CD4-positive, alpha-beta T cell (primary cell): ENCODE measurements at places on chromosomes 4 and X.

GRCh38 chr4:6687947-6688878 is 5.5 kb upstream of the S100P start:
- no peak for DNase-seq

DNA sequence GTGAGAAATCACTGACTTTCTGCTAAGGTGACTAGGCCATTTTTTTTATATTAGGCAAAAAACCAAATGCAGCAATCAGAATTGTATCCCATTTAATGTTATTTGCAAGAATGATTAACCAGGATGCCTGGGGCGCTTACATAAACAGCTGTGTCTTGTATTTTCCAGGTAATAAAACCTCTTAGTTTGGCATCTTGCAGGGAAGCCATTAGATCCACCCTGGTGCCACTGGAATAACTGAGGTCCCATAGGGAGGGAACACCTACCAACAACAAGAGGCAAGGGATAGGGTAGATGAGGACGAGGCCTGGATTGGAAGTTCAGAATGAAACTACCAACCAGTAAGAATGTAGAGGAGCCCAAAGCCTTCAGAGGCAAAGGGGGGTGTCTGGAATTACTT is 288.3 kb downstream of the ARHGAP24 start:
- DNase-seq = no peak

DNA sequence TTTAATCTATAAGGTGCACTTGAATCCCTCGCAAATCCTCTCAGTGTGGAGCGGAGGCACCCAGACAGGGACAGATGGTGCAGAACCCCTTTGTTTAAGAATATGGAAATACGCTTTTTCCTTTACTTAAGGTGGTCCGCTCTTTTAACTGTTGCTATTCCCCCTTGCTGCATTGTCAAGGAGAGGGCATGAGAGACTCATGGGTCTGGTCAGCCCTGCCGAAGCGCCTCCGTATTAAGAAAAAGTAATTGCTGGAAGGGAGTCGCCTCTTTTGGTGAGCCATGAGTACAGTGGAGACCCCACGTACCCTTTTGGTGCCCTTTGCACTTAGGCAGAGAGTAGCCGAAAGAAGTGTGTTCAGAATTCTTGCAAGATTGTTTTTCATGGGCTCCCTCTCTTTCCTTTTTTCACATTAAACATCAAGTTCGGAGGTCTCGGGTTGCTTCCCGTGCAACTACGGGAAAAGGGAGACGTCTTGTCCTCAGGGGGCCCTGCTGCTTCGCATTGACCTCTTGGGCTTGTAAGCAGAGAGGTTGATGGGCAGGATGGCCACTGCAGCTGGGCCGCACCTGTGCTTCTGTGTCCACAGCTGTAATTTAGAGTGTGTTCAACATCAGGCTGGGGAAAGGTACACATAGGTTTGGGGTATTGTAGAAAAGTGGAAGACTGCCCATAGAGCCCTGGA is 109.6 kb downstream of the SPRY1 start:
- no peak for DNase-seq

DNA sequence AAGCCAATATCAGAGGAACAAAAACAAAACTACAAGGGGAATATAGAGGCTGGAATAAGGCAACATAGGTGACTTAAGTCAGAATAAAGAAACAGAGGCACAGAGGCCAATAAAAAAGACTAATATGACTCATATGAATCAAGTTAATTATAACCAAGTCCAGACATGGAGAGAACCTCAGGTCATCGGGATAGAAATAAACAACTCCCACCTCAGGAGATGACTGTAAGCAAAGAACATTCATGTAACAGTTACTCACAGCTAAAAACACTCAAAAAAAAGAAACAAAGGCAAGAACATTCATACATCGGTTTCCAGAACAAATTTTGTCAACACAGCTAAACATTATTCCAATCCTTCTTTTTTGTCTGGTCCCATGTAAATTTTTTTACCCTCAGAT is 60.3 kb upstream of the RXFP1 start:
- no peak for DNase-seq

GRCh38 chrX:8042304-8042703 is 115.1 kb upstream of the PNPLA4 start:
- no peak for DNase-seq

DNA sequence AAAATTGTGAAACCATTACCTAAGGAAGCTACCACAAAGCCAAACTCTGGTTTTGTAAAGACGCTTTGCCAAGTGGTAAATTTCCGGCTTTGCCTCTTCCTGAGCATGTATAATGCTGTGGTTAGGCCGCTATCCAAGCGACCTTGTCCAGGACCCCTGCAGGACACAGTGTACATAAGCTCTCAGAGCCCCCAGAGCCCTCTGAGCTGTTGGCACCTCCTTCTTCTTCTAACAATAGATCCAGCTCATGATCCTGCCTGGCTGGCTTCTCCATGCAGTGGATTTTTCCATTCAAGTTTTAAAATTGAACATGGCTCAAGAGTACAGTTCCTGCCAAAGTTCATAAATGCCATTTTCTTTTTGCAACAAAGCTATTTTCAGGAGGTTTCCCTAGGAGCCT is 326.7 kb downstream of the MAPK10 start:
- no peak for DNase-seq

- DNase-seq = peak; percentile 82
These were observed 6.4 kb upstream of the MAGIX start for GRCh38 chrX:49155900-49156837.

GRCh38 chr4:23233596-23233995 is 540.9 kb downstream of the GBA3 start:
- DNase-seq = no peak

DNA sequence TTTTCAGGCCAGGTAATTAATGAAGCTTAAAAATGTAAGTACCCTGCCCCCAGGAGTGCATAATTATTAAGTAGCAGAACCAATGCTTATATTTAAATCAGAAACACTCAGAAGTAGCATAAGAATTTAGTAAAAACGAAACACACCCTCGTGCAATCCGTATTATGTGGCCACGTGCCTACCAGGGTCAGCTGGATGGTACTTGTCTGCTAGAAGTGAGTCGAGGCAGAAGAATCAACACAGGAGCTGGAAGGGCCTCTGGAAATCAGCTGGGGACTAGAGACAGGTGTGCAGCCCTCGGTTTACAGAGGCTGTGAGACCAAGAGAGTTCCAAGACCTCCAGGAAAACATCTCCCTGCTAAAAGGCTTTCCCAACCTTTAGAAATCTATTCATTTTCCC is 559 bp upstream of the FAM47E start:
- DNase-seq = peak; percentile 6

- DNase-seq = no peak
These were observed 140.3 kb downstream of the PDHA2 start for GRCh38 chr4:95979961-95980876.

DNA sequence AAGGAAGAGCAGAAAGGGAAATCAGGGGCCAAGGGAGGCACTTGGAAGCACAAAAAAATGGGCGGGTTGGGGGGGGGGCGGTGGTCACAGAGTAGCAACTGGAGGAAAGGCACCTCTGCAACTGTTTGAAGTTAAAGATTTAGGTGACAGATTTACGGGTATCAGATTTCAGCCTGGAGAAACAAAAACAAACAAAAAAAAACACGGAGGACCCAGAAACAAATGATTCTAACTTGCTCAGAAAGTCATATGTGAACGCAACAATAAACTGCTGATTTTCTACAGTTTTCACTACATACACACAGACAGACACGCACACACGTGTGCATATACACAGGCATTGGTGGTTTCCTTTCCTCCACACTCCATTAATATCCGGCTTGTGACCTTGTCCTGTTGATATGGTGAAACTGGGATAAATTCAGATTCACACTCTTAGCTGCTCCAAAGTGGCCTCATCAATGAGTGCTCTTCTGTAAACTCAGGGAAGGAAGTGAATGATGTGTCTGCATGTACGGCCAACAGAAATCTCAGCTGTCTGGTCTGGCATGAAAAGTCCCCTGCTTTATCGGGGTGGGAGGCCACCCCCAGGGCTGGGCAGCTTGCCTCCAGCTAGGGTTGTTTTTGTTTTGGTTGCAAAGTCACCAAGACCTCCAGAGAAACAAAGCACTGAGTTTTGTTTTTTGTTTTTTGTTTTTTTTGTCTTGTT is 54.3 kb downstream of the CHST7 start:
- DNase-seq = no peak

- no peak for DNase-seq
These were observed 556.6 kb upstream of the DIPK2B start for GRCh38 chrX:45757272-45757671.

DNA sequence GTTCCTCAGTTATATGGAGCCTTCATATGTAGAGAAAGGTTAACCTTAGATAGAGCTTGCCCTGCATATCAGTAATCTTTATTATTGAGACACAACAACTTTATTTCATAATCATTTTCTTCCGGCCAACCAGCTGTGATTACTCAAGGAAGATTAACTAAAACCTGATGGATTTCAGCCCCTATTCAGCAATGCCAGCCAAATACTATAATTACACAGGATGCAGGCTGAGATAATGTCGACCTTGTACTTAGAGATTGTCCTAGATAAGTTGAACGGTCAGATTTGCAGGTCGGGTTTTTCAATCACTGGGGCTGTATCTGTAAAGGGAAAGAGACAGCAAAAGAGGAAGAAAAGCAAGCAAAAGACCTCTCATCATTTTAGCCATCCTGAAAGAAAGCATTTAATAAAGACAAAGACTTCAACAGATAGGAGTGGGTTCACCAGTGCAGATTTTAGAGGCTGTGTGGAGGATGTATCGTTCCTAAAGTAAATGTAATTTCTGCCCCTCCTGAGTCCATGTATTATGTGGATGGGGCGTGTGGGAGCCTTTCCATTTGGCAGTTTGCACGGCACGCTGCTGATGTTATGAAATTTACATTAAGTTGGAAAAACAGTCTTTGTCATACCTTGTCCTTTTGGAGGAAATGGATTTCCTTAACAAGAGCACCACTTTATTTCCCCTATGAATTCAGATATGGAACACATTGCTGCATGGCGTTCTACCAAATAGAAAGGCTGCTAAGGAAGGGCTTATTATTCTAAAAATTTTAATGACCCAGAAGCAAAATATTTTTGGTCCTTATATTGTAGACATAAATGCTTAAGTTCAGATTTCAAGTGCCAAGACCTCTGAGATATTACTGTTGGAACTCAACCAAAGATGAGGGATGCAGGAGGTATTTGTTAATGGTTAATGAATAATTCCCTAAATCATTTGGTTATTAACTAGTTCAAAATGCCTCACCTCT is 496.7 kb downstream of the SPRY1 start:
- DNase-seq = no peak

GRCh38 chr4:95232358-95233156 is 316.2 kb downstream of the UNC5C start:
- no peak for DNase-seq

DNA sequence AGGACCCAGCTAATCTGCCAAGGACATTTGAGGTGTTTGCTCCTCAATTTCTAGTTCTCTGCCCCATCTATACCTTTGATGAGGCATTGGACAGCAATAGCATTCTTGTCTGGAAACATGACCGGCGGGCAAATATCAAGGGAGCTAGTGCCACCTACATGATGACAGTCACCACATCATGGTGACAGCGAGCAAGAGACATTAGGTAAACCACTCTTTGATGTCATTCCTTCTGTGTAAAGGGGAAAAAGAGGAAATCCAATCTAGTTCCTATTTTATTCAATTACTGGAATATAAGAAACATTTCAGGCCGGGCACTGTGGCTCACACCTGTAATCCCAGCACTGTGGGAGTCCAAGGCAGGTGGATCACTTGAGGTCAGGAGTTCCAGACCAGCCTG is 20.7 kb upstream of the IL13RA1 start:
- no peak for DNase-seq

GRCh38 chrX:13649838-13650237 is 3.1 kb upstream of the TCEANC start:
- no peak for DNase-seq

- DNase-seq = no peak
These were observed 490 bp downstream of the RWDD4 start for GRCh38 chr4:183658362-183659028.

- DNase-seq = no peak
These were observed 209.5 kb upstream of the PACRGL start for GRCh38 chr4:20490734-20491133.

DNA sequence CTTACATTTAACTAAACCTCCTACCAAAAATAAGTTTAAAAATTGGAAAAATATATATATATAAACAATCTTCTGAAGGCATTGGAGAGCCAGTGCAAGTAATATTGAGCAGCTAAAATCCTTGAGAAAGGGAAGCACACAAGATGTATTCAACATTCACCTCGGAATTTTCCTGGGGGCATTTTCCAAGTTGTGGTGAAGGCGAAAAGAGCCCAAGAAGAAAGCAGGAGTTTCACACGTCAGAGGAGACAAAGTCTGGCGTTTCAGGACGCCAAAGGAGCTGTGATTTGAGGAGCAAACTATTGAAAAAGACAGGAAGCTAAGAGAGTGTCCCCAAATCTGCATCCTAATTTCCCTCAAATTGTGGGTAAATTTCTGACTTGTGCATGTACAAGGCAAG is 9.1 kb upstream of the GASK1B start:
- no peak for DNase-seq
